ENCODE measurements at places on chromosomes 3 and 15. TPM values are rescaled to one million over a fixed set of nuclear protein-coding genes. Genes with fewer than 3 reads are reported as not detected.

- DNase-seq = no peak
Measured at GRCh38 chr15:47987461-47987860, 133.3 kb upstream of the SLC24A5 start.

Gene PRR20G
- total RNA-seq = not detected

Gene PAQR5
- total RNA-seq = 0.19 TPM

Gene C3orf85
- total RNA-seq = not detected
